ENCODE measurements at places on chromosomes 7 and 10.

- no peak for DNase-seq
Observed at GRCh38 chr10:71202314-71202713, 10.1 kb upstream of the UNC5B start.

GRCh38 chr10:120555842-120556532 lies 99.0 kb downstream of the PLPP4 start:
- DNase-seq: no peak

- no peak for DNase-seq
Observed at GRCh38 chr10:49394933-49395740, 752 bp downstream of the DRGX start.

GRCh38 chr10:75744261-75744660 lies 312.8 kb downstream of the LRMDA start:
- DNase-seq: peak; percentile 24

GRCh38 chr7:17994079-17994850 lies 33.4 kb downstream of the PRPS1L1 start:
- DNase-seq: no peak

DNA sequence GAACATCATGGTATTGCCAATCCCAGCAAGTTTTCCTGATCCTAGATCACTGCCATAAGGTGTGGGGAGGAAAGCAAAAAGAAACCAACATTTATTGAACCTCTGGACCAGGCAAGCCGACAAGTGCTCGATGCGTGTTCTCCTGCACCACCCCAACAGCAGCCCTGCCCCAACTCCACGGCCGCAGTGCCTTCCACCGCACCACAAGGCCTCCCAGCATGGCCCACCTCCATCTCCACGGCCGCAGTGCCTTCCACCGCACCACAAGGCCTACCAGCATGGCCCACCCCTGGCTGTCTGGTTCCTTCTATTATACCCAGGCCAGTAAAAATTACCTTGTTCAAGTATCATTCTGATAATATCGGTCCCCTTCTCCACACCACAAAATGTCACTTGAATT lies 8.7 kb downstream of the HIPK2 start:
- no peak for DNase-seq

DNA sequence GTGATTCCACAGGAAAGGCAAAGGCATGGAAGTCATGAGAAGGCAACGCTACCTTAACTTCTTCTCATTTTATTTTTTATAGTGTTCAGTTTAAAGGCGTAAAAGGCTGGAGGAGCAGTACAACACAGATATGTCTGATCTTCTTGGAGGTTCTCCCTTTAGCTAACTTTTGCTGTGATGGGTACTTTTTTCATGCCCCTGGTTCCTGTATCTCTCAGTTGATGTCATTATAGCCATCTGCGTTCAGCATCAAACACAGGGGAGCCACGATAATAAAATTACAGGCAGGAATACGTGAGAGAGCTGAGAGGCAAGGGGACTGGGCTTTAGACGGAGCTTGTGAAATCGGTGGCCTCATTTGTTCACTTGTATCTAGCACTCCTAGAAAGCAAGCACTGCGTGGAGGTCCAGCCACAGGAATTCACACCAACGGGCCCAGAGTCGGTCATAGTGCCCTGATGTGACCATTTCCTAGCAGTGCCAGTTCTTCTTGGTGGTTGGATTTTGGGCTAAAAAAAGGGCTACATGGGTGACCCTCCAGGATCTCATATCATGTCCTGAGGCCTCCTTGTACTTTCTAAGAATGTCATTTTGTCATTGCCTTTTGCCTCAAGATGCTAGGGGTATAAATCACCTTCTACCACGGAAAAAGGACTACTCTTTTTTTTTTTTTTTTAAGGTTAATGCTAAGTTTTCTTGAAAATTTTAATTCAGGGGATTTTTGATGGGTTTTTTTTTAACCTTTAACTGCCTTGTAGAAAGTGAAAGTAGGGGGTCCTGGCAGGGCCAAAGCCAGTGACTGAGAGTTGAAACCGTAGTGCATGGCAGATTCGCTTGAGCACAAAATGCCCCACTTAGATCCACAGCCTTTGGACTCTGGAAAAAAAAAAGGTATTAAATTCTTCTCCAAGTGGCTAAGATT lies 191.5 kb downstream of the CELF2 start:
- no peak for DNase-seq

GRCh38 chr10:76444034-76444800 lies 1012.8 kb downstream of the LRMDA start:
- DNase-seq: peak; percentile 35

- DNase-seq: peak; percentile 70
Observed at GRCh38 chr7:22193450-22193983, 163.4 kb downstream of the RAPGEF5 start.

DNA sequence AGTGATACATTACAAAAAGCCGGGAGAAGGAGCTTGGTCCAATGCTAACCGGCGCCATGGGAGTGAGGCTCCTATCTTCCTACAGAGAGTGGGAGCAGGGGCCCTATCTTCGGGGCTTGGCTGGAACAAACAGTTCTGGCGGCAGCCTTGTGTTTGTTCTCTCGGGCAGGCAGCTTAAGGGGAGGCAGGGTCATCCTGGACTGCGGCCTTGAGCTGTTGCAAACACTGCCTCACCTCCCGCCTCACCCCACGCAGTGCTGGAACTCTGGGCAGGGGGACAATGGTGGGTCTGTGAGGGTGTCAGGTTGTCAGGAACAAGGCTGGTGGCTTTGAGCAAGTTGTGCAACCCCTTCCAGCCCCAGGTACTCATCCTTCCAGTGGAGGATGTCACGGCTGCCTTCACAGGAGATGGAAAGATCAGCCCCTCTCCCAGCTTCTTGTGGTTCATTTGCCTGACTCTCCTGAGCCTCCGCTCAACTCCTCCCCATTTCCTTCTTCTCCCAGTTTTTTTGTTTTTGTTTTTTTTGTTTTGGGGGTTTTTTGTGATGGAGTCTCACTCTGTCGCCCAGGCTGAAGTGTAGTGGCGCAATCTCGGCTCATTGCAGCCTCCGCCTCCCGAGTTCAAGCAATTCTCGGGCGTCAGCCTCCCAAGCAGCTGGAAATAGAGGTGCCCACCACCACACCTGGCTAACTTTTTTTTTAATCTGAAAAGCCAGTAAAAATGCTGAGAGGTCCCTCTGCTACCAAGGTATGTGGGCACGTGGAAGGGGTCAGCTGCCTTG lies 57.4 kb downstream of the SPOCK2 start:
- no peak for DNase-seq

DNA sequence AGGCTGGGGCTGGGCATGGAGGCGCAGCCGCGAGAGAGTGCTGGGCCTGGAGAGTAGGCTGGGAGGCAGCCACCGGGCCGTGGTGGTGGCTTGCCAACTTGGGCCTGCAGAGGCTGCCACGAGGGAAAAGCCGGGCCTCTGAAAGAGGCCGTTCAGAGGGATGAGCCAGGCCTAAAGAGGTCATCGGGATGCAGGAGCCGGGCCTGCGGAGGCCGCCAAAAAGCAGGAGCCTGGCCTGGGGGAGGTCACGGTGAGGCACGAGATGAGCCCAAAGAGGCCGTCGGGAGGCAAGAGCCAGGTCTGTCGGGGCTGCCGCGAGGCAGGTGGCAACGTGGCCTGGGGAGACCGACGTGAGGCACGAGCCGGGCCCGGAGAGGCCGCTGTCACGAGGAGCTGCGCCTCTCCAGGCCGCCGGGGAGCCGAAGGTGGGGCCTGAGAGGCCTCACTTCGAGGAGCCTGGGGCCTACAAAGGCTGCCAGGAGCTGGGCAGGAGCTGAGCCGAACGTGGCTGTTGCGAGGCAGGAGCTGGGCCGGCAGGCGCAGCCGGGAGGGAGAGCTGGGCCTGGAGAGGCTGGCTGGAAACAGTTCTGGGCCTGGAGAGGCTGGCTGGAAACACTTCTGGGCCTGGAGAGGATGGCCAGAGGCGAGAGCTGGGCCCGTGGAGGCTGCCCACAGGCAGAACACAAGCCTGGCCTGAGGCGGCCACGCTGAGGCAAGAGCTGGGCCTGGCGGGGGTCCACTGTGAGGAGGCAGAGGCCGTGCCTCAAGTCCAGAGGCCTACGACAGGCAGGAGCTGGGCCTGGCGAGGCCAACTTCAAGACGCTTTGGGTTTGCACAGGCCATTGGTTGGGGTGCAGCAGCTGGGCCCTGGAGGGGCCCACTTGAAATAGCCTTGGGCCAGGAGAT lies 24.6 kb downstream of the MDH2 start:
- DNase-seq: no peak

DNA sequence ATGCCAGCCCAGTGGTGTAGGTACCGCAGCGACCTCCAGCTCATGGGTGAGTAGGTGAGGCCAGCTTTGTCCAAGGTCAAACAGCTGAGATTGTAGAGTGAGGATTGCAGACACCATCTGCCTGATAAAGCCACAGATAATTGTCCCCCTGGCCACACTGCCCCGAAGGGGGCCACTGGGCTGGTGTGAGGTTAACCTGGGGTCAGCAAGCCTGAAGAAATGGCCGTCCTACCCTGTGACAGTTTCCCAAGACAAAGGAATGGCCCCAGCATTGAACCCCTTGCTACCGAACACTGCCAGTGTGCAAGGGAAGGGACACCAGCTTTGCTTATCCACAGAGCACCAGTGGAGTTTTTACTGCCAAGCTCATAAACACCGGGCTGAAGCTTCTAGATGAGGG lies 23.0 kb downstream of the ECHDC3 start:
- no peak for DNase-seq

- DNase-seq: no peak
Observed at GRCh38 chr7:74462707-74463100, 9.0 kb downstream of the GTF2IRD1 start.

DNA sequence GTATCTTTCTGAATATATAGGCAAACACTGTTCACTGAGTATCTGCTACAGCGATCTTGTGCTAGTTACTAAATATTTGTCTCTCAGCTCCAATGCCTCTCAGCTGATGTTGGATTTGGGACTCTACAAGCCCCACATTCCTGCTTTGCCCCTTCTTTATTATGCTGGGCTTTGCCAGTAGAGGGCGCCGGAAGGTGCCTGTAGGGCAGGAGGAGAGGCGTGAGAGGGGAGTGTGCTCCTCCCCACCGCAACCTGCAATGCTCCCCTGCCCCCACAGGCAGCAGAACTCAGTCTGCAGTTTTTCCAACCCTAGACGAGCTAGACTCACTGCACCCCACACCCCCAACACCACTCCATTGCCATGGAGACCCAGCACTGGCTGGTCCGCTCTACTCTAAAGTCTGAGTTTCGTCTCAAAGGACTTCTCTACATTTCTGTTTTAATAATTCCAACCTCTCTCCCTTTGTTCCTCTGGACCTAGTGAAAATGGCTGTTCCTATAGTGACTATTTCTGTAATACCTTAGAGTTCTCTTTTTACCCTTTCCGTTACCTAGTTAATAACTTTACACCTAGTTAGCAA lies 337.6 kb downstream of the CCSER2 start:
- no peak for DNase-seq

- no peak for DNase-seq
Observed at GRCh38 chr10:12351447-12351846, 2.1 kb downstream of the CAMK1D start.

- DNase-seq: no peak
Observed at GRCh38 chr7:77710067-77710466, 13.8 kb downstream of the RSBN1L start.

GRCh38 chr7:82559193-82559805 lies 115.7 kb upstream of the CACNA2D1 start:
- DNase-seq: no peak

- DNase-seq: no peak
Observed at GRCh38 chr10:74862625-74863024, 36.2 kb downstream of the KAT6B start.

- DNase-seq: no peak
Observed at GRCh38 chr7:26646336-26647048, 217.9 kb downstream of the SKAP2 start.

GRCh38 chr10:35971397-35971796 lies 329.3 kb upstream of the FZD8 start:
- no peak for DNase-seq

DNA sequence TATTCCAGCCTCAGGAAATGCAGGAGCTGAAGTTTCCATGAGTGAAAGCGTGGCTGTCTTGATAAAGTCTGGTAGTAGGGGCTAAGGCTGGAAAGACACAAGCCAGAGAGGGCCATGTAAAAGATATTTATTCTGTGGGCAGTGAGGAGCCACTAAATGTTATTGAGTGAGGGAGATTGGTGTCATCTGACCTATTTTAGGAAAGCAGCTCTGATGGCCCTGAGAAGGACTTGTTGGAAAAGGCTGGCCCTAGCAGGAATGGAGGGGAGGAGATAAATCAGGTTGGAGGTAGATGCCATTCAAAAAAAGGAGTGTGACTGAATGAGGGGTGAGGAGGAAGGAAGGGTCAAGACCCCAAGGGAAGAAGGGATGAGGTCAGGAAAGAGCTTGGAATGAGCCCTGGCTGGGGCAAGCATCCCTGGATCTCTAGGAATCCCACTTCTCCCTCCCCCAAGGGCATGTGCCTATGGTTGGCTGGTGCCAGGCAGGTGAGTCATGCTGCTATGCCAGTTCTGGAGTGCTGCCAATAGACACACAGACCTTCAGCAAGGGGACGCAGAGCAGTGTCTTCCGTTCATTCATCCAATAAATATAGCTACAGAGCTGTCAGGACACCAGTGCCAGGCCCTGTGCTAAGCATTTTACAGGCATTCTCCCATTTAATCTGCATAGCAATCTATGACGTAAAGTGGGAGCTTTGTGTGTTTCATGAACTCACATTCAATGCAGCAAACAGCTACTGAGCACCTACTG lies 2.0 kb downstream of the ANKRD2 start:
- peak; percentile 78 for DNase-seq

DNA sequence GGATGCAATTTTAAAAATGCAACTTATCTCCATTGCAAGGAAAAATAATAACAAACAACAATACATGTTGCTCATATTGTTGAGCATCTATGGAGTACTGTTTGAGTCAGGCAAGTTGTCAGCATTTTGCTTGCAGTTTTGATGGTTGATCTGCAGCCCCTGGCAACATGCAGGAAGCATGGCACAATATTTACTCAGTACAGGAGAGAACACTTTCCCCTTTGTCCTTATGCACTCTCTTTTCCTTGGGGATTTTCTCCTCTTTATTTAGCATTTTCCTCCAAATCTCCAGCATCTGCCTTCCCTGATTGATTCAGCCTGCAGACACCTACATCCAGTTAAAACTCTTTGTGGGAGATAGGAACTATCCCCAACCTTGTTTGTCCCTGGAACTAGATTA lies 620.5 kb upstream of the LRRN3 start:
- no peak for DNase-seq

DNA sequence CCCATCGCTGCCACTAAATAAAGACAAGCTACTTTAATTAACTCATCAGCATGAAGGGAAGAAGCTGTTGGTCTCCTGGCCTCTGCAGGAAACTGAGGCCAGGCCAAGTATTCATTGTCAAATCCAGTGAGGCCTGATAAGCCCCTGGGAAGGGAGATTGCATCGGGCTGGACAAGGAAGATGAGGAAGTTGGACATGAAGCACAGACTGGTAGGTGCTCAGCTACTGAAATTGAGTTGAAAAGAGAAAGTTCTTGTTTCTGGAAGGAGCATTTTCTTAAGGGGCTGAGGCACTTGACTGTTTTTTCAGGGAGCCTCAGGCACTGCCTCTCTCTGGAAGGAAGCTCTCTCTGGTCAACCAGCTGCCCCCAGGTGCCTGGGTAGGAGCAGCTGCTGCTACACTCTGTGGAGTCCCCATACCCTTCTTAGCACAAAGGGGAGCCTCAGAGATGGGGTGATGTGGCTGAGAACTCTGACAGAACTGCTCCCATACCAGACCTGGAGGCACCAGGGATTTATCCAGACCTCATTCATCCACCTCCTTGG lies 90.3 kb upstream of the IKZF1 start:
- no peak for DNase-seq

- DNase-seq: peak; percentile 97
Observed at GRCh38 chr10:323651-324293, 188.5 kb downstream of the ZMYND11 start.
